Motor neuron (in vitro differentiated cells): ENCODE measurements at places on chromosomes 1 and 21. TPM values are rescaled to one million over a fixed set of nuclear protein-coding genes. Genes with fewer than 3 reads are reported as not detected.

The OSBPL9 gene
- 114 and 116 TPM in 2 replicates for total RNA-seq

The GPR37L1 gene
- total RNA-seq: 0.27 and 0.42 TPM in 2 replicates

The SUSD4 gene
- total RNA-seq: 13.3 and 16.4 TPM in 2 replicates

The CNKSR1 gene
- total RNA-seq: 2.6 and 5.2 TPM in 2 replicates

The S100A16 gene
- total RNA-seq: 7.6 and 8.0 TPM in 2 replicates

GRCh38 chr1:19525607-19526545, 40.5 kb upstream of the CAPZB start:
- ATAC-seq: no peak

GRCh38 chr1:1228596-1229321, 3.0 kb downstream of the SDF4 start:
- no peak for ATAC-seq
